ENCODE measurements at places on chromosomes 12 and 14. TPM values are rescaled to one million over a fixed set of nuclear protein-coding genes. Genes with fewer than 3 reads are reported as not detected.

BMAL2 gene
- 20.6 TPM for total RNA-seq

KRT1 gene
- not detected for total RNA-seq

ALG10B gene
- total RNA-seq = 4.6 TPM

CHST11 gene
- total RNA-seq = 15.5 TPM

GPX2 gene
- 0.30 TPM for total RNA-seq

FOXN4 gene
- 0.26 TPM for total RNA-seq

LALBA gene
- not detected for total RNA-seq

HNRNPA1 gene
- 2,738 TPM for total RNA-seq

POTEM gene
- total RNA-seq = not detected

AMN gene
- 0.99 TPM for total RNA-seq

AKAP6 gene
- total RNA-seq = 0.89 TPM

ARHGAP9 gene
- 2.3 TPM for total RNA-seq

BICDL1 gene
- total RNA-seq = 26.9 TPM

TRPV4 gene
- 2.1 TPM for total RNA-seq

YARS2 gene
- total RNA-seq = 41.4 TPM

GPR84 gene
- not detected for total RNA-seq

SRGAP1 gene
- 5.5 TPM for total RNA-seq

DNA sequence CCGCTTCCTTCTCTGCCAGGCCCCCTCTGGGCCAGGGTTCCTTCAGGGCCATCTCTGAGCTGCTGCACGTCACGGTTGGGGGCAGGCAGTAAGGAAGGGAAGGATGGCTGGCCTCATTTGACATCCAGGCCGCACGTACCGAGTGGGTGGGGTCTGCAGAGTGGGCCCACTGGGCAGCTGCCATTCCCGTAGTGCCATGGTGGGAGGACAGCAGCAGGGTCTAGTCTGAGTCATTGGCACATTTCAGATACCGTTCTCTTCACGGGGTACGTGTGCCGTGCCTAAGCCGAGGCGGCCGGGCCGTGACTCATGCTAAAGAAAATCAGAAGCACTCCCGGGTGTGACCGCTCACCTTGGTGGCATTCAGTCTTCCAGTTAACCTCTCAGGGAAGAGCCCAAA, 43.9 kb downstream of the IL31 start:
- no peak for DNase-seq

GRCh38 chr14:99147366-99147740, 124.6 kb downstream of the BCL11B start:
- no peak for DNase-seq

DNA sequence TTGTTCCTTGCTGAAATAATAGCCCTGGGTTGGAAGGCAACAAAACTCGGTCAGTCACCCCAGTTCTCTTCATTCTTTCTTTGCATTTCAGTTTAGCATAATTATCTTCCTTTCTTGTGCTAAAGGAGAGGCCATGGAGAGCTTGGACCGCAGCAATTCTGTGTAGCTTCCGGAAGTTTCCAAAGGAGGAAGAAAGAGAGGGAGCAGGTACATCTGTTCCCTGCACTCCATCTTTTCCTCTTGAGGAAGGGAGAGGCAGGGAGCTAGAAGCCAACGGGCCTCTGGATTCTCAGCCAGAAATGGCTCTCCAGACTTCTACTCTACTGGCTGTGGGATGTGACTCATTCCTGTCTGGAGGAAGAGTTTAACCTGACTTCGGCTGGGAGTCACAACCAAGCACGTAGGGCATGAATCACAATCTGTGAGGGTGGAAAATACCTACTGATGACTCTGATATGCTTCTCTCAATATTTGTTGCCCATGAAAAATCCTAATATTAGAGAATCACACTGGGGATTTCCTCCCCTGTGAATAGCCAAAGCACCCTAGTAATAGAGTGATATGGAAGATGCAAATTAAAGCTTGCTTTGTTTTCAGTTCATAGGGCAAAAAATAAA, 17.0 kb downstream of the ANO6 start:
- no peak for DNase-seq

- no peak for DNase-seq
These were observed 63.0 kb downstream of the FOS start for GRCh38 chr14:75341620-75342019.

- DNase-seq = no peak
These were observed 230.5 kb downstream of the EFCAB11 start for GRCh38 chr14:89723930-89724627.

DNA sequence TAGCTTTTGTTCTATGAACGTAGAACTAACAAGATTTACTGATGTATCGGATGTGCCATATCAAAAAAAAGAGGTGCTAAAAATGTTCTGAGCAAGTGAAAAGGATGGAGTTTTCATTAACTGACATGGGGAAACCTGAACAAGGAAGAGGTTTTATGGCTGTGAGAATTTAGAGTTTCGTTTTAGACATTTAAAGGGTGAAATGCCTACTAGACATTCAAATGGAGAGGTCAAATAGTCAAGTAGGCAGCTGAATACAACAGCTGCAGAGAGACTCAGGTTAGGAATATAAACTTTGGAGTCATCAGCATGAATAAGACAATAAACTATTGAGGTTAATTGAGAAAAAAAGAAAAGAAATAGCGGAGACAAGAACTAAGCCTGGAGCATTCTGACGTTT, 364.9 kb upstream of the GARIN6 start:
- no peak for DNase-seq

- no peak for DNase-seq
These were observed 442.5 kb downstream of the NRXN3 start for GRCh38 chr14:78612666-78613065.

GRCh38 chr12:51855586-51856428, 7.3 kb upstream of the FIGNL2 start:
- peak; percentile 84 for DNase-seq

- no peak for DNase-seq
These were observed 440.5 kb downstream of the RAD51B start for GRCh38 chr14:68260121-68260520.

- DNase-seq = no peak
These were observed 191.6 kb upstream of the BMP4 start for GRCh38 chr14:54148251-54148650.

- no peak for DNase-seq
These were observed 604 bp upstream of the ARHGEF25 start for GRCh38 chr12:57610554-57611107.

DNA sequence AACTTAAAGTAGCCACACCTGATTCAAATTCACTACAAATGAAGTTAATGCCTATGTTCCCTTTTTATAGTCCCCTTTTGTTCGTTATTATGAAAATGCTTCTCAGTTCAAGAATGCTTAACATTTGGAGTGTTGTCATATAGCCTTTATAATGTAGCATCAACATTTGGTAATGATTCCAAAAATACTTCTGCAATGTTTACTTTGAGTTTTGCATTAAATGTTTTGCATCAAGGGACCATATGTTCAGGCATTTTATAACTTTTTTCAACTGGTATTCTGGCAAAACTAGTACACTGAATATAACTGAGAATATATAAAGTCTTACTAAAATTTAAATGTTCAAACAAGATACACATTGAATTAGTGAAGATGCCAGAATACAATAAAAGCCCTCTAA, 209.6 kb upstream of the SLC16A7 start:
- DNase-seq = no peak

DNA sequence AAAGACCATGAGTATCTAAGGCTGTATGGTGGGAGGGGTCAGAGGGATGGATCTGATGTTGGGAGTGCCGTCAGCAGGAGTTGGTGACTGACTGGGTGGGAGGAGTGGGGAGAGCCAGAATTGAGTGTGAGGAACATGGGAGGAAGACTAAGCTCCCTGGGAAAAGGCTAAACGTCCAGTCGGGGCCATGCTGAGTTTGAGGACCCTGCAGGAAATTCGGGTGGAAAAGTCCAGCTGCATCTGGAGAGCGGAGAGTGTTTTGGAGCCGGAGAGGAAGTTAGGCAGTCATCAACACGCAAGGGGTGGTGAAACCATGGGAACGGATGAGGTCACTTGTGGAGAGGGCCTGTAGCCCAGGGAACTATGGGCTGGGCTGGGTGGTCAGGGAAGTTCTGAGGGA, 60.9 kb downstream of the ELK3 start:
- DNase-seq = no peak

DNA sequence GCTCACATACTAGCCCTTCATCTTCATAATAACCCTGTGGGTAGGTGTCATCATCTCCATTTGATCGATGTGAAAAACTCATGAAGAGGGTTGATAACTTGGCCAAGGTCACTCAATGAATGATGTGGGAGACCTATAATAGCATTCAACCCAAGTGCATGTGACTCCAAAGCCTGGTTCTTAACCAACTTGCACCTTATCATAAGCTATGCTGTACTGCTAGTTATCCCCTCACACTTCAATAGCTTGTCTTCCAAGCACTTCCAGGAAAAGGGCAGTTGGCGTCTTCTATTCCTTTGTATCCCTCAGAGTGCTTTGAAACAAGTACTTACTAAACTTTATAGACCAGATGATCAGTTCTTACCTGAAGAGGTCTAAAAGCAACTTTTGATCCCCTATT, 15.2 kb downstream of the VIPAS39 start:
- DNase-seq = no peak

DNA sequence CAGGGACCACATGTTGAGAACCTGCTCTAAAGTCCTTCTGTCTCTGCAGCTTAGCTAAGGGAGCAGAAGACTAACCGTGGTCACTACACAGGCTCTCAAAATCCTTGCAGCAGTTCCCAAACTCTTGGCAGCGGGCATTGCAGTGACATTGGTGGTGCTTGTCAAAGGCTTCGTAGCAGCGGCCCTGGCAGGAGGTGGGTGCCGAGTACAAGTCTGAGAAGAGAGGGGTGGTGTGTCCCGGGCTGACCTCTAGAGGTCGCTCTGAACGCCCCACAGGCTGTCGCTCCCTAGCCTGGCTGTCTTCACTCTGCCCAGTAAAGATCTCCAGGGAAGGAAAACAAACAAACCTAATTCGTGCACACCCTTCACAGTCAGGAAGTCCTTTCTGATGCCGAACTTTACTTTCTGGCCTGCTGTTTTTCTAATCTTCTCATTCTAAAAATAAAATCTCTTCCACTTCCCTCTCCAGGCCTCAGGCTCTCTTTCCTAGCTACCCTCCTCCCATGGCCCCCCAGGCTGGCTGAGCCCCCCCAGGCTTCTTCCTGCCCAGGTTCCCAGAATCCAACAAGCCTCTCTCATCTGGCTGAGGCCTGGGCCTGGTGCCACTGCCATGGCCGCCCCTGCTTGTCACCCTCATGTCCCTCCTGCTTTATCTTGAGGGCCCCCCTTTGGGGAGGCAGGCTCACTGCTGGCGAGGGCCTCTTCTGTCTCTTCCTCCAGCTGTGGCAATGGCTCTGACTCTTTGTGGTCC, 7.7 kb downstream of the ENDOU start:
- DNase-seq = peak; percentile 90

- DNase-seq = no peak
These were observed 181.4 kb downstream of the EFCAB11 start for GRCh38 chr14:89773151-89773550.

GRCh38 chr12:120711411-120711810, 1.2 kb downstream of the UNC119B start:
- no peak for DNase-seq

GRCh38 chr14:68655911-68656316, 137.0 kb downstream of the ZFP36L1 start:
- no peak for DNase-seq

- no peak for DNase-seq
These were observed 39.7 kb upstream of the VRK1 start for GRCh38 chr14:96757456-96757855.

DNA sequence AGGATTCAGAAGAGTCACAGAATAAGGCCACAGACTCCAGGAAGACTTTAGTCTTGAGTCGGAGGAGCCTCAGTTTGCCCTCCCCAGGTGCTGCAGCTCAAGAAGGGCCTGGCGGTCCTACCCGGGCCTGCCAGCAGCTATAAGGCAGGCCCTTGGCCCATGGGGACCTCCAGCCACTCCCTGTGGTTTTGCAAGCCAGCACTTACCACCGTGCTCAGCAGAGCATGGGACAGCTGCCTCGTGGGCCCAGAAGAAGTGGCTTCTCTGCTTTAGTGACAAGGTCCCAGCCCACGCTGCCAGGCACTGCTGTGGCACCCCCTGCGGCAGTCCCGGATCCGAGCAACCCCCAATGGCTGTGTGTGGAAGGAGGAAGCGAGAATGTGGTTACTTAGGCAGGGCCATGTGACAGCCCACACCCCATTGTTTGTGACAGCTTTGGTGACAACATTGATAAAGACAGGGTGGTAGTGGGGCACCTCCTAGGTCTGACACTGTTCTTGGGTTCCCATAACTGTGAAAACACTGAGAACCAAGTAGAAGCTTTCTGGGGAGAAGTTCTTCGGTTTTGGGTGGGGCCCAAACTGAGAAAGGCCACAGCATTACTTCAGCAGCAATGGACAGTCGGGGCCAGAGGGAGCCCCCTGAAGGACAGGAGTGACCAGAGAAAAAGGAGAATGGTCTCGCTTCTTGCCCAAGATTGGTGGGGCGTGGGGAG, at the start of gene SELPLG:
Gene SELPLG, minus strand, starts transcription at position 361 of the 715 bp plus-strand sequence. CDS start 9,587 bp downstream, outside the sequence.
- DNase-seq = no peak

- no peak for DNase-seq
These were observed 609.9 kb upstream of the TMEM132C start for GRCh38 chr12:127657036-127657435.

- no peak for DNase-seq
These were observed 569.9 kb downstream of the DIO2 start for GRCh38 chr14:79641371-79641770.

DNA sequence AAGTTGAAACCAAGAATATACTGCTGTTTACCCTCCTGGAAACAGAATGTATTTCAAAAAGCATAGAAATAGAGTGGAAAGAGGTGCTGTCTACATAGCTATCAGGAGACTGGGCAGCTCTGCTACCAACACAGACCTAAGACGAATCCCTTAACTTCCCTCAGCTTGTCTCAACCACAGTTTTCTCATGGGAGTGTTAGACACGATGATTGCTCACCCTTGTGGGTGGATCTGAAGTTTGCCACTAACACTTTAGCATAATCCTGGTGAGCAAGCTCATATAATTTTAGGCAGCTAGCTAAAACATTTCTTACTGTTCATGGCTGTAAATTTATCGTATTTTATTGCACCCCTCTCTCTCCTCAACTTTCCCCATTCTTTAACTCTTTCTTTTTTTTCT, 38.5 kb downstream of the C12orf75 start:
- no peak for DNase-seq

DNA sequence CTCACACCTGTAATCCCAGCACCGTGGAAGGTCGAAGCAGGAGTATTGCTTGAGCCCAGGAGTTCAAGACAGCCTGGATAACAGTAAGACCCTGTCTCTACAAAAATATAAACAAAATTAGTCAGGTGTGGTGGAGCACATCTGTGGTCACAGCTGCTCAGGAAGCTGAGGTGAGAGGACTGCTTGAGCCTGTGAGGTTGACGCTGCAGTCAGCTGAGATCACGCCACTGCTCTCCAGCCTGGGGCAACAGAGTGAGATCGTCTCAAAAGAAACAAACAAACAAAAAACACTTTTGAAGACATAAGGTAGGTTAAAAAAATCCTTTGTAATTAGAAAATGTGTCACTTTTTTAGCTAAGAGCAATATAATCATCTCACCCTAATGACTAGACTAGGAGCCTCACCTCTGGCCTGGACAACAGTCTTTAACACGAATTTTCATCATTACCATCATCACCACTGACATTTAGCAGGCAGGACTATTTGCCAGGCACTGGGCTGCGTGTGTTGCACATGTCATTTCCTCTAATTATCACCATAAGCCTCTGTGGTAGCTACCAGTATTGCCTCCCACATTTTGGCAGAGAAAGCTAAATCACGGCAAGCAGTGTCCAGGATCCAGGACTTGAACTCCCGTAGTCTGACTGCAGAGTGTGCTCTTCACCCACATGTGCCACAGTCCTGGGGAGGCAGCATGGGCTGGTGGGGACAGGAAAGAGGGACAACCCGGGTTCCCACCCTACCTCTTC, 4.6 kb upstream of the SYCP3 start:
- DNase-seq = no peak

GRCh38 chr12:54294953-54295566, 5.8 kb downstream of the NFE2 start:
- no peak for DNase-seq

- DNase-seq = no peak
These were observed 28.1 kb upstream of the TTC7B start for GRCh38 chr14:90844321-90844720.

Measured in H1 (cell line).